Tongue (tissue), 3 donors: ENCODE measurements at places on chromosomes 16 and 17. TPM values are rescaled to one million over a fixed set of nuclear protein-coding genes. Genes with fewer than 3 reads are reported as not detected.

GFAP gene
- total RNA-seq = 1.7 TPM

PRDM7 gene
- total RNA-seq = not detected

CCL7 gene
- total RNA-seq = not detected

AKAP10 gene
- total RNA-seq = 31.5 TPM

CCL16 gene
- total RNA-seq = not detected

MSLN gene
- total RNA-seq = 5.3 TPM

REXO5 gene
- total RNA-seq = 10.2 TPM

CDH13 gene
- total RNA-seq = 106 TPM

RDM1 gene
- total RNA-seq = 1.6 TPM

ST6GALNAC1 gene
- total RNA-seq = 1.7 TPM

TPSD1 gene
- 0.51 TPM for total RNA-seq

ENO3 gene
- 4,089 TPM for total RNA-seq

ZNF469 gene
- total RNA-seq = 4.4 TPM

IRF8 gene
- 12.2 TPM for total RNA-seq

TRAF7 gene
- total RNA-seq = 27.4 TPM

NACA2 gene
- total RNA-seq = not detected

ARL5C gene
- not detected for total RNA-seq

GPR142 gene
- not detected for total RNA-seq

BICDL2 gene
- total RNA-seq = 15.8 TPM

KRTAP1-5 gene
- not detected for total RNA-seq

KRTAP4-9 gene
- not detected for total RNA-seq

MEIOC gene
- total RNA-seq = not detected

DHRS7C gene
- 115 TPM for total RNA-seq

DHRS7B gene
- 28.0 TPM for total RNA-seq

USP43 gene
- 1.0 TPM for total RNA-seq

GAS7 gene
- 144 TPM for total RNA-seq

SECTM1 gene
- 12.6 TPM for total RNA-seq

SERPINF2 gene
- not detected for total RNA-seq

TRIM47 gene
- total RNA-seq = 54.2 TPM

ITGAL gene
- 3.7 TPM for total RNA-seq

TMC5 gene
- total RNA-seq = 0.72 TPM

NPIPA8 gene
- 3.5 TPM for total RNA-seq

MVD gene
- 29.2 TPM for total RNA-seq

FDXR gene
- total RNA-seq = 4.3 TPM

EME1 gene
- 4.3 TPM for total RNA-seq

BCL6B gene
- 14.9 TPM for total RNA-seq

CTU2 gene
- total RNA-seq = 11.2 TPM

METTL26 gene
- 36.6 TPM for total RNA-seq

LPO gene
- 6.4 TPM for total RNA-seq

AFMID gene
- 16.6 TPM for total RNA-seq
